GM12864 (cell line): ENCODE measurements at places on chromosomes 12 and 14.

- DNase-seq, result no peak
Measured at GRCh38 chr14:104604458-104605449, at the start of gene TMEM179. TMEM179 (minus strand) TSS chr14:104604772; CDS start chr14:104604741, 31 bp downstream.

DNA sequence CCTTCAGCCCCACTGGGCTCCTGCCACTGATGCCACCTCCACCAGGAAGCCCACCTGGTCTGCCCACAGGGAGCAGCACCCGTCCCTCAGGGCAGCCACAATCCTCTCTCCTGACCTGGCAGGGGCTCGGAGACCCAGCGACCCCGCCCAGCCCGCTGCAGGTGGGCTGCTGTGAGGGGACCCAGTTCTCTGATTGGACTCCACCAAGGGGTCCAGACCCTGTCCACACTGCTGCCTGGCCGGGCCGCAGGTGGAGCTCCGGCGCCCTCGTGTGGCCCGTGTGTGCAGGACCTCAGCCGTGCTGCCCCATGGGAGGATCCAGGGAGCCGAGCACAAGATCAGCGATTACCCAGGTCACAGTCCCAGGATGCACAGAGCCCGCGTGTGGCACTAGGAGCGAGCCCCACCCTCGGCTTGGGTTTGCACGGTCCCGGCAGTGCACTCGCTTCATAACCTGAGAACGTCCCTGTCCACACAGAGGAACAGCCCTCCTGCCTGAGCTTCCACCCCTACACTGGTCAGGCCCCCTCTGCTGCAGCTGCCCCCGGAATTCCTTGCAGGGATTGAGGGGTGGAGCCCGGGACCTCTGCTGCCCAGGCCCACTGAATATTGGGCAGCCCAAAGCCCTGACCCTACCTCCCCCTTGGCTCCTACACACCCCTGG is 35.4 kb upstream of the TMEM179 start:
- no peak for DNase-seq

GRCh38 chr12:68303850-68304249 is 28.3 kb downstream of the MDM1 start:
- no peak for DNase-seq

- no peak for DNase-seq
Measured at GRCh38 chr12:14963520-14963919, 2.1 kb upstream of the ARHGDIB start.
